COR-L47 (cell line): ENCODE measurements at places on chromosomes 7 and 10.

DNA sequence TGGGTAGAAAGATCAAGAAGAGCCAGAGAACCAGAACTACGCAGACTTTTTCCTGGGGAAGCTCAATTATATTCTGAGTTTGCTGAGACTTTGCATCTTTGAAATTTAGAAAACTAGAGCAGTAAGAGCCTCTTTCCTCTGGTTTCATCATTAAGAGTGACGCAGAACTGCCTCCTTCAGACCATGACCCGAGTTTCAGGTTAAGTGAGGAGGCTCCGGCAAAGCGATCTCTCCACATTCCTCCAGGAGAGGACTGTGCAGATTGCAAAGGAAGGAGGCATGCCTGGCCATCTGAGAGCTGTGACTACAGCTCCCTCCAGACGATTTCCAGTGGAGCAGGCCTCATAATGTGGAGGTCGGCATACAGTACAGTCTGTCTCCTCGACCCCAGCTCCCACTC is 115.8 kb upstream of the LANCL2 start:
- DNase-seq = no peak

GRCh38 chr7:50826371-50827172 is 43.9 kb upstream of the GRB10 start:
- no peak for DNase-seq

GRCh38 chr10:132145002-132145401 is 41.7 kb upstream of the DPYSL4 start:
- DNase-seq = no peak

DNA sequence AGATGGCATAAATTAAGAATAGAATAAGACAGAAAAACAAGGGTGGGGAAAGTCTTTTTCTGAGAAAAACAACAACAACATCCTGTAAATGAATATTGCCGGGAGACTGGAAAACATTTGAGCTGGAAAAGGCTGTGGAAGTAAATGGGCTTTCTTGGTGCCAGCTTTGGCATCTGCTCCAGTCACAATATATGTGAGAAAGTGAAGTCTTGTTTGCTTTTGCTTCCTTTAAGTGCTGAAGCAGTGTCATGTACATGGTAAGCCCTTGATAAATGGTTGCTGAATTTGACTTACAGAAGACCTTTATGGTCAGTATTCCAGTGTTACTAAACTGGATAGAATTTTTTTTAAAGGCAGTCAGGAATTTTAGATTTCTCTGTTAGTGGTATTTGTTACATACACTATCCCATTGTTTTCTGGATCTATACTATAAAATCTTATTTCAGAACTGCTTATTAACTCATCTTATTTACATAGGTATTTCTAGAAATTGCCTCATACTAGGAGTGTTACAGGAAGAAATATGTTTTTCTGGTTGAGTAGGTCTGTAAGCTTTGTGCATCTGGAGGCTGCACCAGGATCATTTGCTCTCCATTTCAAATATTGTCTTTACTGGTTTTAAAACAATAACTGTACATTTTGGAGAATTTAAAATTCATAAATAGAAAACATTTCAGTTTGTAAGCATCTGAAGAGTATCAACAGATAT is 201.7 kb upstream of the FOXP2 start:
- DNase-seq = no peak

GRCh38 chr10:111707076-111707475 is 476.5 kb downstream of the GPAM start:
- no peak for DNase-seq

DNA sequence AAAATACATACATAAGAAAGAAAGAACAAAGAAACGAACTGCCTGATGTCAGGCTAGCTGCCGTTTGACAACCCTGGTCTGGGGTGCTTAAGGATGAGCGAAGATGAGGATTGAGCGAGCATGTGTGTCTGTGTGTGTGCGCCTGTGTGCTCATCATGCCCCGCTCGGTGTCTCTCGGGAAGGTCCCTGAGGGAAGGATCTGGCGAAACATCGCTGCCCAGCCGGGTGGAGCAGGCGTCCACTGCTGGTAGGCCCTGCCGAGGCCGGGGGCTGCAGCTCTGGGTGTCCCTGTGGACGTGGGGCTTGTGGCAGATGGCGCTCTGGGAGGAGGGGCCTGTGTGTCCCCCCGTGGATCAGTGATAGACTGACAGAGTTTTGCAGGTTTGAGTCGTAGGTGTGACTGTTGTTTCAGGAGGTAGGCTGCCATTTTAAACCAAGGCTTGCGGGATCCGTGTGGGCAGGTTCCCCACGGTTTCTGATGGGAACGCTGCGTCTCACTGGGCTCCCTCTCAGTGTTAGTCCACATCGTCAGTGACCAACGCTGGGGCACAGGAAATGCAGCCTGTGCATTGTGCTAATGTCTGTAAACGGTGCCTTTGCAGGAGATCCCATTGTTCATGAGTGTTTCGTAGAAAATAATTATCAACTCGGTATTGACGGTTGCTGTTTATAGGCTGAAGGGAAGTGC is 5.9 kb upstream of the SUN1 start:
- DNase-seq = no peak

DNA sequence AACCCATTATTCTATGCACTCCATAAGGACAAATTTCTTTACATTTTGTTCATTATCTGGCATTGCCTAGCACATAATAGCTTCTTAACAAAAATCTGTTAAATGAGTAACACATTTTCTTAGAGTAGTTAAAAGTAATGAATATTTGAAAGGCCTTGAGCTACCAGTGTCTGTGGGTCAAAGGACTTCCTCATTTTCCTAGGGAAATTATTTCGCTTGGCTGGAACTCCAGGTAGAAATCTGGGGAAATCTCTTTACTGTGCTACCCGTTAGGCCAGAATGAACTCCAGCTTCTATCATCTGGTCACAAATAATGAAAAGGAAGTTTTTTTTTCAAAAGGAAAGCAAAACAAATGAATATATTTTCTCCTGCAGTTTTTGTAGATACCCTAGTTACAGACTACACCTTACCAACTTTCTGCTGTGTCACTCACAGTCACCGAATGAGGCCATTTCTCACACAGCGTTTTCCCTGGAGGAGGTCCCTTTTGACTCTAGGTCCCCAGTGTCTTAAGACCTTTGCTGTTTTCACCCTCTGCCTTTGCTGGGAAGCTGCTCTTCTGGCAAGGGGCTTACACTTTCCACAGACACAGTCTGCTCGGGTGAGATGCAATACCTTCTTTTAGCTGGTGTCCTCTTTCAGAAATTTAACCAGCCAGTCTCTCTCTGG is 1.6 kb downstream of the SAMD9L start:
- no peak for DNase-seq

DNA sequence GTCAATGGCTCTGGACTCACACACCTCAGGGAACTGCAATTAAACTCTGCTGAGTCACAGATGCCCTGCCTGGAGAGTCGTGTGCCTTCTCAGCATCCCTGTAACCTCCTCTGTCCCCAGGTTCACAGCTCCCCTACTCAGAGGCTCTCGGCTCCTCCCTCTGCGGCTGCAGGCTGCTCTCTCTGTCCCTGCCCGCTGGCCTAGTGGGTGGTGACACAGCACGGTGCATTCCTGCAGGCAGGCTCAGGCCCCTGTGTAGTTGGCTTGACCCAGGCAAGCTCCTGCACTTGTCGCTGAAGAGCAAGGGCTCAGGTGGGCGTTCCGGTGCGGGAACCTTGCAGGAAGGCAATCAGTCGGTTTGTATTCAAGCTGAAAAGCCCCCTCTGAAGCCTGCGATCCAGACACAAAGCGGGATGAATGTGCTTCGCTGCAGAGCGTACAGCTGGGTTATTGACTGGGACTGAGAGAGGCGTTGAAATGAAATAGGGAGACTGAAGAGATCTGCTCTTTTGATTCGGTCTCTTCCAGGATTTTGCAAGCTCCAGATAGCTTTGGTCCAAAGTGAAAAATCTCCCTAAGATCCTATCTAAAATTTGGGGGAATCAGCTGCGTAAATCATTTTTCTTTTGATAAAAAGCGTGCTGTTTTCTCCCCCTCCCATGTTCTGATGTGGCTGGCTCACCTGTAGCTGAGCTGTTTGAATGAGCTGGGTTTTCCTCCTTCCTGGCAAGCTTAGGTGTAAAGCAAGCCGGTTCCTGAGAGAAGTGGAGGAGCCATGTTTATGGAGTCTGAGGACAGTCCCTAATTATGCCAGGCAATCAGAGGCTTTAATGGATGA is 208.7 kb upstream of the PHYHIPL start:
- DNase-seq = peak; percentile 70

GRCh38 chr10:81270051-81270450 is 604.9 kb upstream of the NRG3 start:
- no peak for DNase-seq

GRCh38 chr10:124741281-124741921 is 2.8 kb downstream of the FAM53B start:
- DNase-seq = peak; percentile 29

- DNase-seq = no peak
Observed at GRCh38 chr10:34911661-34912205, 96.6 kb upstream of the PARD3 start.

- DNase-seq = no peak
Observed at GRCh38 chr10:71582019-71582418, 137.6 kb downstream of the C10orf105 start.

DNA sequence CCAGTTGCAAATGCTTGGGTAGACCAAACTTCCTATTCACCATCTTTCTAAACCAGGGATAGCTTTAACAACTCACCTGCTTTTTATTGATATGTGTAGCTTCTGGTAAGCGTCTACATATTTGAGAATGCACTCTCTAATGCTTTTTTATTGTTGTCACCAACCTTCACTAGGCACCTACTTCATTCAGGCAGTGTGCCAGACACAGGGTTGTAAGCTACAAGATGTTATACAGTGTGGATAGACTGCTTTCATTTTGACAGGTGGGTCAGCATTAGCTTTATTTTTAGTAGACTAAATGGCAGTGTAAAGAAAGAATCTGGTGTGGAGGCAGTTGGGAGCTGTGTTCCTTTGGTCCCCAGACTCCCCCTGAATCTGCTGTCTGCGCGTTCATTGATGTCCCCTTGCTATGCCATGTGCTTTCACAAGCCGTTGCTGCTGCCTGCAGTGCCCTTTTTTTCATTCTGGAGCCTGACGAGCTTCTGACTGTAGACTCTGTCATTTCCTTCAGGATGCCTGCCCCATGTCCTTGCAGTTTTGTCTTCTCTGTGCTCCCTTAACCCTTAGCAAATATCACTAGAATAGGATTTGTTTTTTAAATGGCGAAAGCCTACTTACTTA is 32.1 kb downstream of the NRF1 start:
- peak; percentile 37 for DNase-seq

DNA sequence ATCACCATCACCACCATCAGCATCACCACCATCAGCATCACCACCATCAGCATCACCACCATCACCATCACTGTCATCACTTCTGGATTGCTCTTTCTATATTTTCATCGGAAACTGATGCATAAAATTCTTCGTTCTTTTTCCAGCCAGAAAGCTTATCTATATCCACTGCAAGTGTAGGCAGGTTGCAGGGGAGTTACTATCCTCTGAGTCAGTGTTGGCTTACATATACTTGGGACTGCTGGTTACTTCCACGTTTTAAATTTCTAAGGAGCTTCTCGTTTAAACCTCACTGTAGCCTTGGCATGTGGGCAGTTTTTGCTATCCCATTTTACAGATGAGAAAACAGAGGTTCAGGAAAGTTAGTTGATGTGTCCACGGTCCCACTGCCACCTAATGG is 66.1 kb downstream of the FOXL3 start:
- DNase-seq = no peak
